ENCODE measurements at places on chromosomes 7 and 10.
A peak's percentile ranks its signal among the peaks of the same experiment; 100 is the strongest.

DNA sequence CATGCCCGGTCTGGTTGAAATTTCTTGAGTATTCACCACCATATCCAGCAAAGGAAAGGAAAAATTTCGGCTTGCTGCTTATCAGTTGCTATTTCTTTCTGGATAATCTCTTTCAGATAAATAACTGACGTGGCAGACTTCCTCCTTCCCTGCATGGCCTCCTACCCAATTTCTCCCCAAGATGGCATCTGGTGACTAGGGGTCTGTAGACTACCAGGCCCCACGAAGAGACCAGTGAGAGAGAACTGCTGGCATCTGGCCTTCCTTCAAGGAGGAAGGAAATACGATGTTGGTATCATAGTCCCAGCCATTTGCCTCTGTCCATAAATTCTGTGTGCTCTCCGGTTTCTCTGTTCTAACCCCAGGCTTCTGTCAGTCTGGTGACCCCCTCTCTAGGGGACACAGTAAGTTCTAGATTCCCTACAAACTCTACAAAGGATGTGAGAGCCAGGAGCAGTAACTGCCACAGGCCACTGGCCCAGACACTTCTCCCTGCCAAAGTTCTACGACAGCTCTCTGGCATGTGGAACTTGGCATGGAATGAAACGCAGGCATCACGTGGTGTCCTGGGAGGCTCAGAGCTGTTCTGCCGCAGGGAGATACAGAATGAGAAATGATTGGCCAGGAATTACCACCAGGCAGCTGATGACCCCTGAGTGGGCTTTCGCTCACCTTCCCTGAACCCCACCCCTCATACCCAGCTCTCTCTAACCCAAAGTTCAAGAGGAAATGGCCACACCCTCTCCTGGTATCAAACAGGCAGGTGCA is 30.0 kb upstream of the MSRB2 start:
- peak; percentile 96 for DNase-seq

DNA sequence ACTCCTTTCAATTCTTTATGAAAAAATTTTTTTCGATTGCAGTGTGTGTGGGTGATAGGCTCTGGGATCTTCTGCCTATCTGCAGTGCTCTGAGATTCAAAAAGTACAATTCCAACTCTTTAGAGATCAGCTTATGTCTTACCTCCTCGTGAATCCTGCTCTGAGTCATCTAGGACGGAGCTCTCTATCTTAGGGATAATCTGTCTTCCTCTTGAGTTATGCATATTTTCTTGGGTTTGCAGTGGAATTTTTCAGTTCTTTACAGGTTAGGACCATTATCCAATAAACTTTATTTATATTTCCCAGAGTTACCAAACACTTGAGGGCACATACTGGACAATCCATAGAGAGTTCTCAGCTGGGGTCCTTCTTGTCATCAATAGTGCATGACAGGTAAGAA is 428.6 kb downstream of the ACTR3B start:
- DNase-seq, result no peak

GRCh38 chr10:72162978-72163377 is 52.8 kb upstream of the ANAPC16 start:
- no peak for DNase-seq

GRCh38 chr7:99229234-99229633 is 21.3 kb upstream of the KPNA7 start:
- DNase-seq, result no peak

DNA sequence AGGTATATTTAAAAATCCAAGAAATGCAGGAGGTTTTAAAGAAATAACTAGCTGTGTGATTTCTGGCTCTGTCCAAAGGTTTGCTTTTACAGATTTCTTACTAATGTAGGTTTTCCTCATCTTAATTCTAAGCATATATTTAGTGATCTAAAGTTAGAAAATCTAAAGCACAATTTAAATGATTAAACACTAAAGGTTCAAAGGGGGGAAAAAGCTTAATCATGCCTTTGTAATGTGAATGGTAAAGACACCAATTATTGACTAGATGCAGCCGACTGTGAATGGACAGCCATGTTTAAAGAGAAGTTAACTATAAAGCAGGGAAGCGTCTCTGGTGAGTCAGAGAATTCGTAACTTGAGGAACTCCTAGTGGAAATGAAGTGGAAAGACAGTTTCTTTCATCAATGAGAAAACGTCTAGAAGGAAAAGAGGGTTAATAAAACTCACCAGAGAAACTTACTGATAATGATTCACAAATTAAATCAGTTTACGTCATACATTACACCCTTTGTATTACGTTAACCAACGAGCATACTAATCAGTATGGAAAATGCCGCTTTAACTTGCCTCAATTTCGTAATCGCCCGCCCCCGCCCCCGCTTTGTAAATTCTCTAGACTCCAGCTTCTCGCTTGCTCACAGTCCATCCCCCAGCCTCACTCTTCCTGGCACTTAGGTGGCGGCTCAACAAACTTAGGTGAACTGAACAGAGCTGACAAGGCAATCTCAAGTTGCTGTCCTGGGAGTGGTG is 1.1 kb upstream of the HBP1 start:
- peak; percentile 68 for DNase-seq

DNA sequence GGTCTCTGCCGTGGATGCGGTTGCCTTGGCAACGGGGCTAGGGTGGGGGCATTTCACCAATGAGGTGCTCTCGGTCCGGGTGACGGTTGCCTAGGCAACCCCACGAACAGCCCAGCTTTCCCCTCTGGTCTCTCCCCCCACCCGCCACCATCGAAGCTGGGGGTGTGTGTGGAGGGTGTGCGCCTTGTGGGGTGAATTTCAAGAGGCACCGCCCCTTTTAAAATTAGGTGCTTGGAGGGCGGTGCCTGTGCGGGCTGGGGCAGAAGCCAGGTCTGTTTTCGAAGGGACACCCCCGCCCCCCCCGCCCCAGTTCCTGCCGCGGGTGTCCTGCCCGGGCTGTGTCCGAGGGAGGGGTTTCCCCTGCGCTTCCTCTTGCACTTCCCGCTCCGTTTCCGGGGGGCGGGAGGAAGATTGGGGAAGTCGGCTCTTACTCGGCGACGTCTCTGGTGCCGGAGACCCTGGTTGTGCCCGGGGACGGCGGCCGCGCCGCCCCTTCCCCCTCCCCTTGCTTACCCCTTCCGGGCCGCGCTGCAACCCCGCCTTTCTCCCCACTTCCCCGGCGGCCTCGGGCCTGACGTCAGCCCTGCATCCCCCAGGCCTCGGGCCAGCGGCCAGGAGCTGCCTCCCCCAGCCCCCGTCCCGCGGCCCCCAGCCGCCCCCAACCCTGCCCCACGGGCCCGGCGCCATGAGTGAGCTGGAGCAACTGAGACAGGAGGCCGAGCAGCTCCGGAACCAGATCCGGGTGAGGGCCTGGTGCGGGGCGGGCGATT is 2.2 kb downstream of the GNB2 start:
- DNase-seq, result peak; percentile 89

DNA sequence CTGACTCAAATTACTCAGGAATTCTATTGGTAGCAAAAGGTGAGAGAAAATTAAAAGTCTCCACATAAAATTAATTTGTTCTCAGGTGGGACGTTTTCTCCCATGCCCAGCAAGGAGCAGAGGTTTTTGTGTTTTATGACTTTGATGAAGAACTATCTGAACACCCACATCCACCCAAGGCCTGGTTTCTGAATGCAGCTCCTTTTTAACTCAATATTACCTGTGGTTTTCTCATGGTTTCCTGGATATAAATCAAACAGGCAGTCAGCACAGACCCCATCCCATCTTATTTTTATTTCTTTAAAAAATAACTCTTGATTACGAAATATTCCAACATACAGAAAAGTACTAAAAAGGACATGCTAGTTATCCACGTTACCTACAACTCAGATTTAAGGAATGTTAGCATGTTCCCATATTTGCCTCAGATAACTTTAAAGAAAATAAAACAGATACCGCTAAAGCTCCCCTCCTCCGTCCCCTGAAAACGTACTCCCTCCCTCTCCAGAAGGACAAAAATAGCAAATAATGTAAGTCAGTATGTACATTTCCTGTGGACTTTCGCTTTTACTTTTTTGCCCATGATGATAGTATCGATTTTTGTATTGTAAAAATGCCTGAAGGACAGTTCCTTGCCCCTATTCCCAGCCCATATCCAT is 43.4 kb downstream of the GLI3 start:
- no peak for DNase-seq

DNA sequence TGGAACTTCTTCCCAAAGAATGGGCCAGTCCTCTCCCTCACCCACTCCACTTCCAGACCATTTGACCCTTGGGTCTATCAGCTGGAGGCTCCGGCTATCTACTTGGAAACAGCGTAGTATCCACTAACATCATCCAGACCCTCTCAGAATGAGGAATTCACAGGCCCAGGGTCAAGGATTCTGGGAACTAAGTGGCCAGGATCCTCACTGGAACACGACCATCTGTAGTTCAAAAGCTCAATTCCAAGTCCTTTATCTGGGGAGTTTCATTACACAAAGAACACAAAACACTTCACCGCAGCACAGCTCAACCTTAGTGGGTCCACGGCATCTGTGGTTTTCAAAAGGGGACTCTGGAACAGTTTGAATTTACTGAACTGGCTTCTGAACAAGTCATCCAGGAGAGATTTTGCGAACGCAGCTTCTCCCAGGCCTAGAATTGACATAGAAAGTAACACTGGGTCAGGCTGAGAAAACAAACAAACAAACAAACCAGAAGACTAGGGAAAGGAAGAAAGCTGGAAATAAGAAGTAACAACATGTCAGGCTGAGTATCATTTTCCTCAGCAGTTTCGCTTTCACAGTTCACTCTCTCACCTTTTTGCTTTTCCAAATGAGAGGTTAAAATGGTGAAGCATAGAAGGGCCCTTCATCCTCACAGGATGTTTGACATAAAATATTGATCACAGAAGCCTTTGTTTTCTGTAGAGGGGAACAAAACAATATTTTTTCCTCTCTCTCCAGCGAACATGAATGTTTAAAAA is 57.6 kb upstream of the USP6NL start:
- no peak for DNase-seq

- DNase-seq, result no peak
Observed at GRCh38 chr10:67843284-67843683, 5.3 kb upstream of the DNAJC12 start.

DNA sequence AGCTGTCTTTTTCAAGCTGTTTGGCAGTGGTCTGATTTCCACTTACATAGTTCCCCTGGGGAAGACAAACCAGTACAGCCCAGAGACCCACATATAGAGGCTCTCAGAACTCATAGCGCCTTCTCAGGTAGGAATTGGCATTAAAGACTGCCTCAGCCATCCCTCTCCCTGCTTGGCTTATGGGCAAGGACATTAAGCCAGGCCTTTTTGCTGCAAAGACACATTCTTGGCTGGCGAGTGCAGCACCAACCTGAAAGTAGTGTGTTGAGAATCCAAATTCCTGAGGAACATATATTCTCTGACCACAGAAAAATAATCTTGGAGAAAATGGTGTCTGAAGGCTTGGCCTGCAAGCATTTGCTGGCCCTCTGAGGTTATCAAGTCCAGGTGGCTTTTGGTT is 39.2 kb upstream of the HPS1 start:
- no peak for DNase-seq

- DNase-seq, result no peak
Observed at GRCh38 chr10:58576751-58577436, 64.2 kb downstream of the BICC1 start.

DNA sequence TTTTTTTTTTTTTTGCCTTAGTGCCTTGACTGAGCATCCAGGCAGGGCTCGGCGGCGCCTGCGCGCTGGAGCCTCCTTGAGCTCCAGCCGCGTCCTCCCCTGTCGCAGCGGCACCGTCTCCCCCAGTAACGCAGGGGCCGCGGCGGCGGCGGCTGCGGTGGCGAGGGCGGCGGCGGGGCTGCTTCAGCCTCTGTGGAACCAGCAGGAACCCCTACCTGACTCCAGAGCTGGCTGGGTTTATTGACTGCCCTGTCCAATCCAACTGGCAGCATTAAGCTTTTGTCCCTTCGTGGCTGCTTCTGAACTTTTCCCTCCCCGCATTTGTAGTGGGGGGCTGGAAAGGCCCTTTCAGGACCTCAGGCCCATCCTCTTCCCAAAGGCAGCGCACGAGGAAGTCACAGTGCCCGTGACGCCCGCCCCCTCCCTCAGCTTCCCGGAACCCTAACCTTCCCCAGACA is at the start of gene GPR85:
GPR85 (minus strand) TSS at position 397 of the 458 bp plus-strand sequence. CDS start 2,106 bp downstream, outside the sequence.
- DNase-seq, result peak; percentile 70

DNA sequence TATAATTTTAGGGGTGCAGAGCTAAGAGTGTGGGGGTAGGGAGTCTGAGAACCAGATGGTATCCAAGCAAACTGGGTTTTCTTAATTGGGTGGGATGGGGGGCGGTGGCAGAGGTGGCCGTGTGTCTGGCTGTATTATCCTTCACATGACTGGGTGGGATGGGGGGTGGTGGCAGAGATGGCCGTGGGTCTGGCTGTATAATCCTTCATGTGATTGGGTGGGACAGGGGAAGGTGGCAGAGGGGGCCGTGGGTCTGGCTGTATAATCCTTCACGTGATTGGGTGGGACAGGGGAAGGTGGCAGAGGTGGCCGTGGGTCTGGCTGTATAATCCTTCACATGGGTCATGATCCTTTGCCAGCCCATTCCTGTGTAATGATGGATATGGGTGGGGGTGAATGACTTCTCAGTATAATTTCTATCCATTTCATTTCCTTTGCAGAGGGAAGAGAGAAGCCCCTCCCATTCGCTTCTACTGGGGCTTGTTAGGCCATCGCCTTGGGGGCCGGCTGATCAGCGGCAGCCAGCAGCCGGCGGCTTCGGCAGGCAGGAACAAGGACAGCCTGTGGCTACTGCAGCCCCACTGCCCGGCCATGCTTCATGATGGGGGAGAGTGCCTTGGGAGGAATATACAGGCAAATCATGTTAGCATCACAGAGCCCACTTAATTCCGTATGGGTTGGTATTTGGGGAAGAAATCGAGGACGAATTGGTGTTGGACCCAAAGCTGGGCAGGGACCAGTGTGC is 179.6 kb upstream of the MKI67 start:
- DNase-seq, result no peak

DNA sequence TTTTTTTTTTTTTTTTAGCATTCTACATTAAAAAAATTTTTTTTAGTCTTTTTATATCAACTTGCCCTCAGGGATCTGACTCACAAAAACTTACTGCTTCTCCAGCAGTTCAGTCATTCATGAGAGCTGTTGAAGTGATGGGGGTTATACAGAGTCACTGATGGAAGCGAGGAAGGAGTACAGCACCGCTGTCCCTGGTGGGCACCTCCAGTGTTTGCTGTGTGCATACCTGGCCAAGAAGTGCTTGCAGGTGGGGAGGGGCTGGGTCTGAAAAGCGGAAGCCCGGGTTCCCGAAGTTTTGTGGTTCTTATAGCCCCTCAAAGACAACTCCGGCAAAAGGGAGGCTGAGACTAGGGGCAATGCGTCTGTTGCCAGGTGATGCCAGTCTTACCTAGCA is 46.2 kb downstream of the MINDY4 start:
- no peak for DNase-seq

- peak; percentile 32 for DNase-seq
Observed at GRCh38 chr7:122885583-122886356, 490 bp downstream of the CADPS2 start.

DNA sequence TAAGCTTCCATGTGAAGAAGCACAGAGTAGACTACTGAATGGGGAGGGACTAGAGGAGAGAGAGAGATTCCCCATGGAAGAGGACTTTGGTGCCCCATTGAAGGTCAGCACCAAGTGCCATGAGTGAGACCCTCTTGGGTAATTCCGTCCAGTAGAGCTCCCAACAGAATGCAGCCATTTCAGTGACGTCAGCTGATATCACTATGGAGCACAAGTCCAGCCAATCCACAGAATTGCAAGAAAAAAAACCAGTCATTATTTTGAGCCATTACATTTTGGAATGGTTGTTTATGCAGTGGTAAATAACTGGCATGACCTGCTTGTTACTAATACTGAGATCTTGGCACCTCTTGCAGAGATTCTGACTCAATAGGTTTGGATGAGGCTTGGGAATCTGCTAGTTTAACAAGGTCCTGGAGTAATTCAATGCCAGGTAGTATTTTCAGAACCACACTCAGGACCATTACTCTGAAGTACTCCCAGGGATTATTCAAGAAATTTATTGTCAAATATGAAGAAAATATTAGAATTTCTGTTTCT is 52.6 kb upstream of the SP8 start:
- no peak for DNase-seq

GRCh38 chr10:112115781-112116385 is 67.7 kb downstream of the GPAM start:
- peak; percentile 33 for DNase-seq
